ENCODE measurements at places on chromosomes 4 and X.

GRCh38 chr4:26076000-26076587 lies 162.1 kb downstream of the SMIM20 start:
- DNase-seq = peak; percentile 18

DNA sequence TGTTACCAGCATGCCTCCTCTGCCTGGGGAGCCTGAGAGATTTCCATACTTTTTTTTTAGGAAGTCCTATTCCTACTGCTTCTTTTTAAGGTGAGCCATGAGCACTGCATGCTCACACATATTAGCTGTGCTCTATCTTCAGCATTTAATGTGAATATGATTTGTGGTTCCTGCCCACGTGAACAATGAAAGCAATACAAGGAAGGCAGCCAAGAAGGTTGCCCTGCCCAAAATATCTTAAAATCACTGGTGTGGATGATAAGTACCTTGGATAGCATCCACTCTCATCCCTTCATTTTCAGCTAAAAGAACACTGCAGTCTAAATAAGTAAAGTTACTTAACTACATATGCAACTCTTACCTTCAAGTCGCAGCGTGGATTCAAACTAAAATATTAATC lies 607.5 kb downstream of the PACRGL start:
- no peak for DNase-seq

DNA sequence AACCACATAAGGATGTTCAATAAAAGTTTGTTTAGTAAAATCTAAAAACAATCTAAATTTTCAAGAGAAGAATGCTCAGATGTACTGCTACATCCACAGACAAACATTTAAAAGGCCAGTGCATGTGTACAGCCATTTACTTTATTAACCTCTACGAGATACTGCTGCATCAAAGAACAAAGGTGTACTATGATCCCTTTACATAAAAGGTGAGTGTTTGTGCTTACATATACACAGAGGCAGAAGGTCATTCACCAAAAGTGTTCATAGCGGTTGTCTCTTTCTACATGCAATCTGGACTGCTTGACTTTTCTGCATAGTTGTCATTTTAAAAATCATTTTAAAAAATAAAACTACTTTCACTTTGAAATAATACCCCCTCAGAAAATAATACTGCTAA lies 81.7 kb downstream of the AFAP1 start:
- no peak for DNase-seq

GRCh38 chrX:105191878-105192277 lies 28.6 kb downstream of the TEX13A start:
- DNase-seq = no peak

DNA sequence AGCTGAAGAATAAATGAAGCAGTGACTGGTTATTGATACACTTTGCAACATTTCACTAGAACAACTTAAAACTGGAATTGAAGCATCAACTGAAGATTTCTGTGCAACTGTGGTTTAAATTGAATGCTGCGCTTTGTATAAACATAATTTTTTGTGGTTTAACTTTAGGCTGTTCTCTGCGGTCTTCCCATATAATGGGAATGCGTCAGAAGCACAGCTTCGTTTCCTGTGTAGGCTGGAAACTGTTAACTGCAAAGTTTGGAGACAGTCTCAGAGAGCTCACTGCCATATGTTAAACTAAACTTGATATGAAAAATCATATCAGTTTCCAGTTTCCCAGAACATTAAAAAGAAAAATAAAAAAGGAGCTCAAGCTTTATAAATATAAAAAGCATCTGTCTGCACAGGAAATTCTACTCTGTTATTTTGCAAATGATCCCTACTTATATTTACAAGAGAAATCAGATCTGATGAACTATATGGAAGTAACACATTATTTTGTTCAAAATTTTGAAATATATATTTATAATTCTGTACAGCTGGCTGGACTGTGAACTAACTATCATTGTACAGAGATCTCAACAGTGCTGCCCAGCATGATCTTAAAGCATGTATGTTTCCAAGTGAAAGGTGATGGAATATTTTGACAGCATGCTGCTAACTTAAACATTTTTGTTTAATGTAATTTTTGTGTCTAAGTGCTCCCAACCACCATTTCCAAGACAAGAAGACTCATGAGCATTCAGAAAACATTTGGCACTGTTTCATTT lies 139.9 kb downstream of the NDST3 start:
- no peak for DNase-seq

GRCh38 chr4:114905017-114905416 lies 208.4 kb downstream of the NDST4 start:
- no peak for DNase-seq

DNA sequence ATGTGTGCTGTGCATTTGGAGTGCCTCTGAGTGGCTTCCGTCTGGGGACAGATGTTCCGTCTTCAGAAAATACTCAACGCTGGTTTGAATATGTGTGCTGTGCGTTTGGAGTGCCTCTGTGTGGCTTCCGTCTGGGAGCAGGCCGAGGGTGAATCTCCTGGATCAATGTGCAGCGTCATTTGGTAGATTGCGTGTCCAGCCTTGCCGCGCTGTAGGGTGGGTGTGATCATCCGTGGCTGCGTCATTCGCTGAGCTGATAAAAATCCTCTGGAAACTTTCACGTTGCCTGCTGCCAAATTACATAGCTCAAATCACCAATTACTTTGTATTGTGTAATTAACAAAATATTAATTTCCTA lies 12.1 kb downstream of the UVSSA start:
- no peak for DNase-seq

DNA sequence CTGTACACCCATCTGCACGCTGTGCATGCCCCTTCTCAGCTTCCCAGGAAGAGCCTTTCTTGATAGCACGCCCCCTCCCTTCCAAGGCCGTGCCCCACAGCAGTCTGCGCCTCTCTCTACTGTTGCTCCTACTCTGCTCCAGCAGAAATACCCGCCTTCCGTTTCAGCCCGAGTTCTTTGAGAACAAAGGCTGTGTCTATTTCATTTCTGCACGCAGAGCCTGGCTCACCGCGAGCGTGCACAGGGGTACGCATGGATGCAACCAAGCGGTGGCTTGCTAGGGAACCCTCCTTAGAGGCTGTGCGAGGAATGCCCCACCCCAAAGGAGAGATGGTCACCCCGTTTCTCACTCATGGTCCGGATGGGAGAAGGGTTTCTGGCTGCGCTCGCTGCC lies 485 bp downstream of the AADAT start:
- DNase-seq = no peak

GRCh38 chr4:156948133-156948532 lies 23.5 kb downstream of the PDGFC start:
- no peak for DNase-seq

DNA sequence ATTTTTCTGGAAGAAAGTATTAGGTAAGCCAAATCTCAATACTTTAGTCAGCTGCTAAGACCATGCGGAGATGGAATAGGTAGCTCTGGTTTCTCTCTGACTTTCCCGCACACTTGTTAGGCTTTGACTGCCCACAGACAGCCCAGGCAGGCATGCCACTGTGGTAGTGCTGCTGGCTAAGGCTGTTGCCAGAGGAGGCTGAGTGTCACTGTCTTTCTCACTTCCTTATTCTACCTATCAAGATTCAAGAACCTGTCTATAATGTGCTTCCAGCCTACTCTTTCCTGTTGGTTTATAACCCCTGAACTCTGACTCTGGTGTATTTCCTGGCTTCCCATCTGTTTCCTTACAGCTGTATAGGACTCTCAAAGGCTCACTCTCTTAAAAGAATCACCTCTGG lies 81.8 kb upstream of the TRPC5 start:
- DNase-seq = no peak

- DNase-seq = no peak
These were observed 205.0 kb upstream of the TET2 start for GRCh38 chr4:104941661-104942062.

- no peak for DNase-seq
These were observed 100.0 kb downstream of the PSAPL1 start for GRCh38 chr4:7334521-7335275.

GRCh38 chr4:132065940-132066495 lies 1083.1 kb upstream of the PCDH10 start:
- no peak for DNase-seq

DNA sequence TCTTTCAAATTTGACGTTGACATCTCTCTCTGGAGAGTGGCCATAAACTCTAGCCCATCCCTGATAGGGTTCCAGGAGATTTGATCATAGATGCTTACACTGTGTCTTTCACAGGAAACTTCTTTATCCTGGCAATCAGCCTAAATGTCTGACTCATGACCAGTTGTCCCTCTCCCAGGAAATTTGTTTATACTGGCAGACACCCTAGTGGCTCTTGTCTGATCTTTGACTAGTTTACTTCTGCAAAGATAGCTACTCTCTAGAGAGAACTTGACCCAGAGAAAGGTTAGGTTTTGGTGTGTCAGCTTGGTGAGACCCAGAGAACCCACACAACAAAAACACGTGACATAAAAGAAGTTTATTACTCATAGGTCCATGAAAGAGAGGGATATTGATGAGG lies 509.8 kb downstream of the CENPC start:
- no peak for DNase-seq

DNA sequence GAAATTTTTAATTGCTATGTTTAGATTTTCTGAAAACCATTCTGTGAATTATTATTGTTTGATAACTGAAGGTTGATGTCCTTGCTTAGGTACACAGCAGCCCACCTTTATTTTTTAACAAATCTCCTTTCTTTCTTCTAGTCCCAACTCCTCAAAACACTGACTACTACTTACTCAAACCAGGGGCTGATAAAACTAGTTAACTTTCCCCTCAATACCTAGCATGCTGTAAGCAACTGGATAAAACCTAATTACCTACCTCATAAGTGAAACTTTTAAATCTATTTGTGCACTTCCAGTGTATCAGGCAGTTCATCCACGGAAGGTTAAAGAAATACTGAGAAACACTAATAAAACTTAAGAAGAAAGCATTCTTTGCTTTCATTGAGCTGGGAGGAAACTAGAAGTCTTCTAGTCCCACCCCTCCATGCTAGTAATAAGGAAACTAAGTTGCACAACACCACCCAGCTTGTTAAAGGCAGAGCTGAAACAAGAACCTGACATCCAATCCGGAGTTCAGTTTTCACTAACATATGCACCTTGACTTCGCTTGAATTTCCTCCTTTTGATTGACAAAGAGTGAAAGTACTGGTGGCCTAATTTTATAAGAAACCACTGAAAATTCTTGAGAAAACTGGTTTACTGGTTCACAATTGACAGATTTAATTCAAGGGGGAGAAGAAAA lies 180.2 kb upstream of the TET2 start:
- DNase-seq = peak; percentile 28

DNA sequence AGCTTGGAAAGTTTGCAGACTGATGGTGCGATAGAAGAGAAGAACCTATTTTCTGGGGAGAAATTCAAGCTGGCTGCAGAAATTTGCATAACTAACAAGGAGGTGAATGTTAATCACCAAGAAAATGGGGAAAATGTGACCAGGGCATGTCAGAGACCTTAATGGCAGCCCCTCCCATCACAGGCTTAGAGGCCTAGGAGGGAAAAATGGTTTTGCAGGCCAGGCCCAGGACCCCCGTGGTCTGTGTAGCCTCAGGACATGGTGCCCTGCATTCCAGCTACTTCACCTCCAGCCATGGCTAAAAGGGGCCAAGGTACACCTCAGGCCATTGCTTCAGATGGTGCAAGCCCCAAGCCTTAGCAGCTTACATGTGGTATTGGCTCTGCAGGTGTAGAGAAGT lies 207.1 kb upstream of the CXorf66 start:
- DNase-seq = no peak

DNA sequence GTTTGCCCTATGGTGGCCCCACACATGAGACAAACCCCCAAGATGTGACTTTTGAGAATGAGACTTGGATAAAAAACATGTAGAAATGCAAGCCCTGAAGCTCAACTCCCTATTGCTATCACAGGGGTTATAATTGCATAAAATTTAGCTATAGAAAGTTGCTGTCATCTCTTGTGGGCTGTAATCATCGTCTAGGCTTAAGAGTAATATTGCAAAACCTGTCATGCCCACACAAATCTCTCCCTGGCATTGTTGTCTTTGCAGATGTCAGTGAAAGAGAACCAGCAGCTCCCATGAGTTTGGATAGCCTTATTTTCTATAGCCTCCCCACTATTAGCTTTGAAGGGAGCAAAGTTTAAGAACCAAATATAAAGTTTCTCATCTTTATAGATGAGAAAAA lies 14.6 kb downstream of the ALB start:
- DNase-seq = no peak

- no peak for DNase-seq
These were observed 15.3 kb downstream of the CTAG1B start for GRCh38 chrX:154603438-154604430.

DNA sequence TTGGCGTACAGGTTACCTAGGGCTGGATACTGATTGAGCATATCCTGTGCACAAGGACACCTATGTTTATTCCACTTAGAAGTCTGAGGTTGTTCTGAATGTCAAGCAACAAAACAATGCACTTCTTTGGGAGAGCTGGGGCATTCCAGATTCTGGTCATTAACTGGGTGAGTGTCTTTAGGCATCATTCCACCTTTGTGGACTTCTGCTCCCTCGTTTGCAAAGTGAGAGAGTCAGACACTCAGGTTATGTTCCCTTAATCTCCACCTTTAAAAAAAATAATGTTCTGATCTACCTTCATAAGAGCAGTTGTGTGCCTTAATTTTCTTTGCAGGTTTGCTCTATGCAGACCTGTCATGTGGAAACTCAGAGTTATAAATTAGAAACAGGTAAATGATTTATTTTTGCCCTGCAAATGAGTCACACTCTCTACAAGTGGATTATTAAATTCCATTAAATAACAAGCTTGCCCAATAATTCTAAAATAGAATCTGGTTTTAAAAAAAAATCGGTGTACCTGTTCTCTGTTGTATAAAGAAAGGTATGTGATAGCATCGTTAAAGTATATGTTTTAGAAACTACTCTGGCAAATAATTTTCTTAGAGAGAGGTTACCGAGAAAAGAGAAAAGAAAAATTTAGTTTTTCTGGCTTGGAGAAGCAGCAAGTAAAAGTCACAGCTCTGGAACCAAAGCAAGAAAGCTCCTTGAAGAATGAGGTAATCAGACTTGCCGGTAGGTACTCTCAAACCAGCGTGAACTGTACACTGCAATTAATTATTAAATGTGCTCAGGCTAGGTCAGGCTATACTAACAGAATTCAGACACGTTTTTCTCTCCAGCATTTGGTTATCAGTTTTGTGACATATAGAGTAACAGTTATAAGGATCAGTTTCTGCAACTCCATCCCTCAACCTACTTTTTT lies 93.2 kb downstream of the SORBS2 start:
- no peak for DNase-seq

DNA sequence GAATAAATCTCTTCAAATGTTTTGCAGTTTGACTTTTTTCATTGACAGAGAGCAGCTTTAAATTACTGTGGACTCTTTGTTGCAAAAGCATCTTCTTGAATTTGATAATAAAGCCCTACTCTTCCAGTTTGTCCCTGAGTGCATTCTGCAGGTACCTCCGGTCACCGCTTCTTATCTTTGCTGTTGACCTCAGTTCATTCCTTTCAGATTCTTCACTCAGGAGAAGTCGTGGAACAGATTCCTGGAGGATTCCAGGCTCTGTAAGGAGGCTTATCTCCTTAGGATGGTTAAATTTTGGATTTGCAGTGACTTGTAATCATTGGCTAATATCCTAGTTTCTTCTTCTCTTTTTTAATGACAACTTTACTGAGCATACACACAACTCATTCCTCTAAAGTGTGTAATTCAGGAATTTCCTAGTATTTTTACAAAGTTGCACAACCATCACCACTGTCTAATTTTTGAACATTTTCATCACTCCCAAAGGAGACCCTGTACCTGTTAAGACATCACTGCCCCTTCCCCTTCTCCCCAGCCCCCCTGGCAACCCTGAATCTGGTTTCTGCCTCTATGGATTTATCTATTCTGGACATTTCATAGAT lies 22.0 kb downstream of the TBL1X start:
- DNase-seq = no peak

Data from CD4-positive, alpha-beta T cell treated with Interleukin-6 at 100 ng/mL for 8 hours (primary cell).